ENCODE measurements at places on chromosomes 2 and 18.

- no peak for DNase-seq
These were observed 31.0 kb downstream of the RNF125 start for GRCh38 chr18:32049393-32050171.

DNA sequence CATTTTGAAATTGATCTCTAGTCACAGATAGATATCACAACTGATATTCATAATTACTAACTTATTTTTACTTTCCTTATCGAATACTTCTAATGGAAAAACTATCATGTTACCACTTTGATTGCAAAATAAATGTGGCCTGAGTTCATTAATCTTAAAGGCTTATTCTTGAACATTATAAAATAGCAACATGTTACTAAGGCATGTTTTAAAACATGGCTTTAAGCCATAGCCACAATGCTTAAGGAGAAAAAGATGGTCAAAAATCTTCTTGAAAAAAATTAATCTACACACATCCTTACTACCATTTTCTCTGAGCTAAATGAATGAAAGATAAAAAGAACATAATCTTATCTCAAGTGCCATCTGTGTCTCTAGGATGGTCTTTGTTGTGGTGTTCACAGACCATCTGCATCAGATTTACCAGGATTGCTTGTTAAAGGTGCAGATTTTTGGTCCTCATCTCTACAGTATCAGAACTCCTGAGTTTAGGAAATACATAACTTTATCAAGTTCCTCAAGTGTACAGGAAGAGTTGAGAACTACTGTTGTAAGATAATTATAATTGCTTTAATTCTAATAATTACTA, 15.3 kb downstream of the MTX2 start:
- DNase-seq: no peak

DNA sequence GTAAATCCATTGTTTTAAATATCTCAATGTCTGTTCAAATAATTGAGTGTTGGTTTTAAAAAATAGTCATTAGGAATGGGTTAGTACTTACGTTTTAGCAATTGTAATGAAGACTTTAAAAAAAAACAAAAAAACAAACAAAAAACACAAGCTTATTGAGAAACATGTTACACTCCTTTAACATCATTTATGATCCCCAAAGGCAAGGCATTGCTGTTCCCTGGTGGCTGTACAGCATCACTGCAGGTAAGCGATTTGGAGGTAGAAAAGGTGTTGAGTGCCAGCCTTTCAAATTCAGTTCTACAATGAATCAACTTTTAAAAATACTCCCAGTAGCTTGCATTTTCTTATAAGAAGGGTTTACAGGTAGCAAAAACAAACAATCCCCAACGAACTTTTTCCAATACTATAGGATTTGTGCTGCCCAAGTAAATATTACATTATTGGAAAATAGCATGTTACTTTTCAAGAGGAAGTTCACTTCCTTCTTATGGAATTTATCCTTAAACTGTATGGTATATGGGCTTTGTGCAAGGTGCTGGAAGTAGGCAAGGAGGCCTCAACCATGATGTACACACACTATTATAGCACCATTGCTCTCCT, 27.5 kb downstream of the CNRIP1 start:
- DNase-seq: peak; percentile 30

DNA sequence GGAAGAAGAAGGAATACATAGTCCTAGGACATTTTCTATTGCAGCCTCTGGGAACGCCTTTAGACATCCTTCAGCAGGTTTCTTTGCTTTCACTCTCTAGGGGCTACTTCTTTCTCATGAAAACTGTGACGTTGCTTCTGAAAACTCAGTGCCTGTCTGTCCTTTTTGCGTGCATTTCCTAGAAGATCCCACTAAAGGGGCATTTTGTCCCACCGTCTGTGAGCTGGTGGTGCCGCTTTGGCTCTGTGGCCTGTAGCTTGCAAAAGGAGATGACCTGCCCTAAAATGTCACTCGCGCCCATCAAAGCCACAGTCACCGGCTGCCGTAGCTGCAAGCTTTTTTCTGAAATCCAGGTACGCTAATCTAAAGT, 579 bp downstream of the STAT4 start:
- no peak for DNase-seq

DNA sequence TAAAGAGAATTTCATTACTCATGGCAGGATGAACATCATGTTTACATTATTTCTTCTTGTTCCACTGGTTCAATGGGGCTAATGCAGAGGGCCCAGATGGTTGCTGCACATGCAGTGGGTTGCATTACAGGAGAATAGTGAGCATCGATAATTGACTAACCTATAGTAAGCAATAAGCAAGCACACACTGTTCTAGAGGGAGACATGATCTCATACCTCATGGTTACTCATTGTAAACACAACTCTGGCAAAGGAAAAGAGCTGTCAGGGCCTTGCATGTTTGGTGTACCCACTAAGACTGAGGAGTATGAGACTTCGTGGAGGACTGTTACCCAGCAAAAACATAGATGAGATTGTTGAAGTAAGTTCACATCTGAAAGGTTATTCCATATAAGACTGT, 885.6 kb upstream of the VRK2 start:
- DNase-seq: no peak

DNA sequence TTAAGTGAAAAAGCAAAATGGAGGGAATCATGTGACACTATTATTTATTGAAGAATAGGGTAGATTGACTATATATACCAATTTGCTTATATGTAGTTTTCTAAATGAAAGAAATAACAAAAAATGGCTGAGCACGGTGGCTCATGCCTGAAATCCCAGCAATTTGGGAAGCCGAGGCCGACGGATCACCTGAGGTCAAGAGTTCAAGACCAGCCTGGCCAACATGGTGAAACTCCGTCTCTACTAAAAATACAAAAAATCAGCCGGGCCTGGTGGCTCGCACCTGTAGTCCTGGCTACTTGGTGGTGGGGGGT, 59.3 kb upstream of the MYCN start:
- no peak for DNase-seq

DNA sequence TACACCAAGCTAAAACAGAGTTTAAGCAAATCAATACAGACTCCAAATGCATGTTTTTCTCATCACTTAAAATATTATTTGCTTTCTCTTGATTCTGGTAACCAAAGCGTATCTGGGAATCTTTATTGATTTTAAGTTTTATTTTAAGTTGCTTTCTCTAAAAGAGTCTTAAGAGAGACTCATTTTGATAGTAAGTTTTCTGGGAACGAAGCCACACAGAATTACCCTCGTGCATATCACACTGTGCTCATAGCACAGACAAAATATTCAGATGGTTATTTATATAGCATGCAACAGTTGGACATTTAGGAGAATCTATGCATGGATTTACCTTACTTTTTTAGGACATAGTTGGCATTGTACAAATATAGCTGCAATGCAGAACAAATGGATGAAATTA, 597.5 kb upstream of the NRXN1 start:
- no peak for DNase-seq

GRCh38 chr2:34567128-34567527, 968.0 kb upstream of the FAM98A start:
- no peak for DNase-seq

DNA sequence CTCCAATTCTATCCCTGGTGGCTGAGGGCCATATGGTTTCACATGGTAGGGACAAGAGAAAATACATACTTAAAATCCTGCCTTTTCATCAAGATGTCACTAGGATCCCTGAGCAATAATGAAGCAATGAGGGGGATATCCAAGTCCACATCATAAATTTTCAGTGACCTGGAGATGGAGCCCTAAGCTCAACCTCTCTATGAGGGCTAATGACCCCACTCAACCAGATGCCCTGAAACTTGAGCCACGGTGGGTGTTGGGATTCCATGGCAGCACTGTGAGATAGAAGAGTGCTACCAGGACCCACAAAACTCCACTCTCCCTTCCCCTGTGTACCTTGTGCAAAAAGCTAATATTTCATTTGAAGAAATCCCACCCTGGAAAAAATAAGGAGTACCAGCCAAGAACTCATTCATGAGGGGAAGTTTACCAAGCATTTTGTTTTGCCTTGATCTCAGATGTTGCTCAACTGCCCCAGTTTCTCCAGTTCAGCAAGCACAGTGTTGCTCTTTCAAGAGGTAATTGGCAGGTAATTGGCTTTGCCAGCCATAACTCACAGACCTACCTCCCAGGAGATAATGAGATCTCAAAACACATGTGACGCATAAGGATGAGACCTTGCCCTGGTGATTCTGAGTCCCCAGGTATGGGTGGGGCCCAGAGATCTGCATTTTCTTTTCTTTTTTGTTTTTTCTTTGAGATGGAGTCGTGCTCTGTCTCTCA, 51.0 kb upstream of the TTC39C start:
- DNase-seq: no peak

DNA sequence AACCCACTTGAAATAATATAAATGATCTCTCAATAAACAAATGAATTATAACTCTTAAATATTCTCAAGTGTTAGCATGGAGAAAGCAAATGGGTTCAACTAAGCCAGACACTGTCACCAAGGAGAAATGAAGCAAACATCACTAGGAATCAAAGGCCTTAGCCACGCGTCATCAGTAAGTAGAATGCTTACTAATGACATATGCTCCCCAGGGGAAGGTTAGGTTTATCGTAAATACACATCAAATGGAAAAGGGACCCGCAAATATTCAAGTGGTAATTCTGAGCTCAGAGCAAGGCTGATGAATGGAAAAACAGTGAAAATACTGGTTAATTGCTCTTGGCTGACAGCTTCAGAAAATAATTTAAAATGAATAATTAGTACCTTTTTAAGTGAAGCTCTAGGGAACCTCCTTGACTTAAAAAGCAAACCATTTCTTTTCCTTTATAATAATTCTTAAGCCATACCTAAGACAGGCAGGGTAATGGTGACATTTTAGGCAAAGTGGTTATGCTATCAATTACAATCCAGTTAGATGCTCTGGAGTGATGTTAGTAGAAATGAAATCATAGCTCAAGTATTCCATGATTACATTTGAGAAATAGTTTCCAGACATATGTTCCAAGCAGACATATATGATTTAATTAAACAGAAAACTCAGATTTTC, 101.5 kb downstream of the ALPK2 start:
- DNase-seq: no peak

DNA sequence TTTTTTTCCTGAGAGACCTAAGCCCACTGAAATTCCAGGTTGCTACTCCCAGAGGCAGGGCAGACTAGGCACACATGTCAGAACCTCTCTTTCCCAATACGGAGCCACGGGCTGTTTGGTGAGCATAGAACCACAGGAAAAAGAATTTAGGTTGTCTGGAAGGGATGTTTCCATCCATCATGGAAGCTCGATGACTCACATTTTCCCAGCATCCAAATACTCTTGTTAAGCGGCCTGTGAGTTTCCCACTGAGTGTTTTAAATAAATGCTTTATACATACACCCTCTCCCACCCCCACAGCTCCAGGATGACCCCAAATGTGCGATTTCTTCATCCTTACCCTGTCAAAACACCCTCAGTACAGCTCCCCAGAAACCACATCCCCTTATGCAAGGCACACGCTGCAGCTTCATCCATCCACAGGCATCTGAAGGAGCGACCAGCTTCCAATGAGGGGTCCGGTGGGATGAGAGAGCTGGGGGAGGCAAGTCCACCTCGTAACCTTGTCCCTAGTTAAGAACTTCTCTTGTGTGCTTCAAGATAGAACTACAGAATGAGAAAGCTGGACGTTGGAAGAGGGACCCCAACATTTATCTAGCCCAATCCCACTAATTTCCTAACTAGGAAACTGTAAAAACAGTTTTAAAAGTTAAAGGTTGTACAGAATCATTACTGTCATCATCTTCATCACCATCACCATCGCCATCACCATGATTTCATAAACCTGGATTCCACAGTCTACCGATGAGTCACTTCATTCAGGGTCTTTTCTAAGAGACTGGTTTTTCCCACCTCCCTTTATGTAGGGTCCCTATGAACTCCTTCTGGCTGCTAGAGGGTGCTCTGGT, 63.5 kb upstream of the FZD7 start:
- no peak for DNase-seq

DNA sequence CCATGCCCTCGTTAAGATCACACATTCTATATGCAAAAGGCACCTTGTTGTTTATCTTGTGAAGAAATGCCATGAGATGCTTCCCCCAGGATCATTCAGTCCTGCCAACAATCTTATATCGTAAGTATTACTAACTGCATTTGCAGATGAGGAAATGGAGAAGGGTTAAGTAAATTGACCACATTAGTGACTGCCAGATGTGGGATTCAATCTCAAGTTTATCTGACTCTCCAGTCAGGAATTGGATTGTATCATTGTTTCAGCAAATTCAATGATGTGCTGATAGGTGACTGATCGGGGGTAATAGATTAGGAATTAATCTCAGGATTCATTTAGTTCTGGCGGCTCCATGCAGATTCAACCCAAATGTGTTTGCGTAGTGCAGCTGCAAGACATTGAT, 106.2 kb downstream of the CNTNAP5 start:
- DNase-seq: no peak

- no peak for DNase-seq
These were observed 19.6 kb upstream of the KCNG3 start for GRCh38 chr2:42513252-42513918.

GRCh38 chr2:6423157-6423556, 442.6 kb downstream of the CMPK2 start:
- DNase-seq: no peak

DNA sequence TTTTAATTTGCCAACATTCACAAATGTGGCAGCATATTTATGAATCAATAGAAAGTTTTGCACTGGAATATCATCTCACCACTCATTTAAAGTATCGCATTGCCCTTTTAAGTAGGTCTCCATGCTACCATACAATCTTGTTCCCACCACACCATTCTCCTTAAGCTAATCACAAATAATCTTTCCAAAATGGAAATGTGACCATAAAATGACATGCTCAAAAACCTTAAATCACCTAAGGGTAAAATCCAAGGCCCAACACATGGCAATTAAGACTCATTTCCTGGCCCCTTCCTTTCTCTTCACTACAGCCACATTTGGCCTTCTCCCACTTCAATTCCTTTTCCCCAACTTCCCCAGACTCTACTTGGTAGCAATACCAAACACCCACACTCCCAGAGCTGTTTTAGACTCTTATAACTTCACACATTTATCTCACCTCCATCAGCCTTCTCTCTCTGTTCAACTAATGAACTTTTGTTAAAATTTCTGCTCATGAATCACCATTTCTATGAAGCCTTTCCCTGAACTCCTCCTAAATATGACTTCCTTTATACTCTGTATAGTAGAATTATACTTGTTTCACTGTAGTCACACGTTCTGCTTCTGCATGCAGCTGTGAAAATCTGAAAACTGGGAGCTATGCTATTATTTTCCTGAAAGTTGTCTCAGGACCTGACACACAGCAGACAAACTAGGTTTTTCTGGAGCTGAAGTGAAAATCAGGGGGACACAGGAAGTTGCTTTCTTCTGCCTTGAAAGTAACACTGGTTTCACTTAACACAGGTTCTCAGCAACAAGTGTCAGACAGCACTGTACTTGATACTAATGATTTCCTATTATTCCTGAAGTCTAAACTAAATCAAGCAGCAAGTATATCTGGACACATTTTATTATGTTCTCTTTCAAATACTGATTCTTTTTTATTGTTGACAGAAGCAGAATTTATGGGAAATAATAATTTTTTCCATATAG, 303.9 kb downstream of the ZEB2 start:
- no peak for DNase-seq

All from SW 1271 (cell line).